ENCODE measurements at places on chromosomes 2 and 18.

- no peak for DNase-seq
Measured at GRCh38 chr2:168566974-168567665, 111.0 kb downstream of the CERS6 start.

DNA sequence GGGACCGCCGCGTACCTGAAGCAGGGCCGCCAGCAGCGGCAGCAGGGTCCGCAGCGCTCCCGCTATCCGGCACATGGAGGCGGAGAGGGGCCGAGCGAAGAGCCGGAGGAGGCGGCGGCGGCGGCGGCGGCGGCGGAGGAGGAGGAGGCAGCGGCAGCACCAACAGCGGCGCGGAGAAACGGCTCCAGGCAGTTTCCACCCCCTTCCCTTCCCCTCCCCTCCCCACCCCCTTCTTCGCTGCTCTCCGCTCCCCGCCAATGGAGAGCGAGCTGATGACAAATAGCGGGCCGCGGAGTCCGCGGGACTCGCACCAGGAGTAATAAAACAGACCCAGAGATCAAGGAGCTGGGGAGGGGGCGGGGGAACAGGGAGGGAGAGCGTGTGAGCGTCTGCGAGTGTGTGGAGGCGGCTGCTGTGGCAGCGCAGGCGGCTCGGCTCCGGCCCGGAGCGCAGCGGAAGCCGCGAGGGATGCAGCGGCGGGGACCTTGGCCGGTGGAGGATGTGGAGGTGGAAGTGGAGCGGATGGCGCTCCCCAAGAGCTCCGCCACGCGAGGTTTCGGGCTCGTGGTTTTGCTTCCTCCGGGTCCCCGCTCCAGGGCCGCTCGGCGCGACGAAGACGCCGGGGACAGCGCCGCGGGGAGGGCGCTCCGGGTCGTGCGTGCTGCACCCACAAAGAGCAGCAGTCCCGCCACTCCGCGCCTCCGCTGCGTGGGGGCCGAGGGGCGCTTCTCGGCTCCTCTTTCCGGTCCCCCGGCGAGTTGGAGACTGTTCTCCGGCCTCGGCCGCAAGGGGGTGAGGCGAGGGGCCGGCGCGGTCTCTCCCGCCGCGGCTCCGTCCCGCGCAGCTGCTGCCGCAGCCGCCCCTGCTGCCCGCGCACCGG is at the start of gene CDH2:
TSS of gene CDH2 (minus strand) at position 183 of the 880 bp plus-strand sequence. CDS start at position 75, 108 bp downstream.
- DNase-seq = no peak

DNA sequence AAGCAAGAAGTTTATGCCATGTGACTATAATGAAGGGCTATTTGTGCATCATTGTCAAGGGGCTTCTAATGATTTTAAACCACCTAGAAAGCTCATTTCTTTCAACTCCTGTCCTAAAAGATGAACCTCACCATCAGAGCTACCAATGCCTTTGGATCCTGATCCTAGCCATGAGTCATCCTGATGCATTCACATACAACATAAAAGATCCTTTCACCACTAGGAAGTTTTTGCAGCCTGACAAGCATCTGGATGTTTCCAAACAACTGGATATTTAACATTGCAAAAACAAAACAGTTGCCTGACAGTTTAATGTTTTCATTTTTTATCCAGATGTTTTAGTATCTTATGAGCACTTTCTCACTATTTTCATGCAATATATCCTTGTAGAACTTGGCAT is 425.3 kb downstream of the MBD2 start:
- DNase-seq = no peak

DNA sequence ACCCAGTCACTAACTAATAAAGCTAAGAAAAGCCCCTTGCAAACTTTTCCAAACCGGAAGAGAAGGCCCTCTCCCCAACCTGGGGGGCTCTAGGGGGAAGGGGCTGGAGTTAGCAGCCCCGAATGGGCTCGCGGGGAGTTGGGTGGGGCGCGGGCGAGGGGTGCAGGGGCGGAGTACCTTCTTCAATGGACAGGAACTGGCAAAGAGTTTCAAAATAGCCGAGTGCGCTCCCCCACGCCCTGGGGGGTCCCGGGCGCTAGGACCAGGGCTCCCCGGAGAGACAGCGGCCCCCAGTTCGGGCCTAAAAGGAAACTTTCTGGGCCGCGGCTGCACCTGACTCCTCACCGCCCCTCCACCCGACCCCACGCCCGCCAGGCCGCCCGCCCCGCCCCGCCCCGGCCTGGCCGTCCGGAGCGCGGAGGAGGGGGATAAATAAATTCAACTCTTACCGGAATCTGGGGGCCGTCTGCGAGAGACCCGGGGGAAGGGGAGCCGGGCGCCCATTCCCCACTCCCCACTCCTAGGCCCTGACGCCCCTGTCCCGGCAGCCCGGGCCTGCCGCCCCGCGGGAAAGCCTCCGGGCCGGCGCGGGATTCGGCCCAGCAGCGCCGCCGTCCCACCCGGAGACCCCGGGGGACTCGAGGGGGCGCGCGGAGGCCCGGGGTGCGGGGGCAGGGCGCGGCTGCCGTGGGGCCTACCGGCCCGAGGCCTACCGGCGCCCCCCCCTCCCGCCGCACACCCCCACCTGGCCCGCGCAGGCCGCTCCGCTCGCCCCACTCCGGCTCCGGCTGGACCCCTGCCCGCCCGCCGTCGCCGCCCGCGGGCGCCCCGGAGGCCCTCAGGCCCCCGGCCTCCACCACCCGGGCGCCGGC is 868 bp downstream of the INO80D start:
- peak; percentile 28 for DNase-seq

GRCh38 chr2:197131558-197131855 is 179.1 kb downstream of the ANKRD44 start:
- no peak for DNase-seq

Data from stimulated activated CD8-positive, alpha-beta memory T cell treated with anti-CD3 and anti-CD28 coated beads, Interleukin-7, amount 100 ng/mL, for 4 hours (primary cell).